ENCODE measurements at places on chromosomes 5 and 9.

- DNase-seq: no peak
Observed at GRCh38 chr5:177307544-177308363, 3.9 kb downstream of the MXD3 start.

DNA sequence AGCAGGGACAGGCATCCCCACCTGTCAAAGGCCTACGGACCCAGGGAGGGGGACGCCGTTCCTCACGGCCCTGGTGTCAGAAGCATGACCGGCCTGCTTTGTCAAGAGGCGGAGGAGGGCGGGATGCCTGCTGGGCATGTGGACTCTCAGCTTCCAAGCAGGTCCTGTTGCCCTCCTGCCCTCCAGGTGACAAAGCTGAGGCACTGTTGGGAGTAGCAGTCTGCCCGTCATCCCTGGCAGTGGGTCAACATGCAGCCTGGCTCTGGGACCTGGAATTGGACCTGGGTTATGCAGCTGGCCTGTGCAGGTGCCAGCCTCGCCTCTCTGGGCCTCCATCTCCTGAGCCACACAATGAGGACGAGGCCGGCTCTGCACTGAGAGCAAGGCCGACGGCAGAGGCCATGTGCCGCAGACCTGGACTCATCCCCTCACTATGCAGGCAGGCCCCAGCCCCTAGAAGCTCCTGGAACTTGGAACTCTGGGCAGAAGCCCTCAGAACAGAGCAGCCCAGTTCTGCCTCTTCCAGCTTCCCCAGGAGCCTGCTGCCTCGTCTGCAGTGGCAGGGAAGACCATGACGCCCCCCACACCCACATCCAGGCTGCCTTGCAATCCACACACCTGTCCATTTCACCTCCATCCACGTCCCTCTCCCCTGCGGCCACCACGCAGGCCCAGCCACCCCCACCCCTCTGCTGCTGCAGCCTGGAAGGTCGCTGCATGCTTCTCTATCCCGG, 20.8 kb upstream of the FCN1 start:
- no peak for DNase-seq

- DNase-seq: no peak
Observed at GRCh38 chr5:160792281-160792680, 59.7 kb downstream of the ATP10B start.

GRCh38 chr5:72645064-72645846, 138.0 kb upstream of the ZNF366 start:
- DNase-seq: no peak

DNA sequence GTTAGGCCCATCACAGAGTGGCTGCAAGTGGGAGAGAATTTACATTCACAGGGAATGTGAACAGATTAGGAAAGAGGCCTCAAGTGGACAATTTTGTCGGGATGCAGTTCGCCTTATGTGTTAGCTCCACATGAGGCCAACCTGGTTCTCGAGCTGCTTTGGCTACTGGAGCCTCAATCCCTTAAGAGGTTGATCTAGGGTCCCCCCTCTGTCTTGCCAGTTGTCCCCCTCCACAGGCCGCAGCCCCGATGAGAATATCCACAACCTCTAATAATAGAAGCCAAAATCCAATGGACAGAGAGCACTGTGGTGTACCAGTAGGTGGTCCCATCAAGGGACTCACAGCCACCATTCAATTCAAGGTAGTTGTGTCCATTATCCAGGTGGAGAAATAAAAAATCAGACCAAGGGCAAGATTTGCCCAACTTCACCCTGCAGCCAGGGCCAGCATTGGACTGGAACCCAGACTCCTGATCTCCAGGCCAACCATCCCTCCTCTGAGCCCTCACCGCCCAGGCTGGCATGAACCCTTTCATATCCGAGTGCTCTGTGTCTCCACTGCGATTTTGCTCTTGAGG, 1.7 kb upstream of the COL15A1 start:
- no peak for DNase-seq

DNA sequence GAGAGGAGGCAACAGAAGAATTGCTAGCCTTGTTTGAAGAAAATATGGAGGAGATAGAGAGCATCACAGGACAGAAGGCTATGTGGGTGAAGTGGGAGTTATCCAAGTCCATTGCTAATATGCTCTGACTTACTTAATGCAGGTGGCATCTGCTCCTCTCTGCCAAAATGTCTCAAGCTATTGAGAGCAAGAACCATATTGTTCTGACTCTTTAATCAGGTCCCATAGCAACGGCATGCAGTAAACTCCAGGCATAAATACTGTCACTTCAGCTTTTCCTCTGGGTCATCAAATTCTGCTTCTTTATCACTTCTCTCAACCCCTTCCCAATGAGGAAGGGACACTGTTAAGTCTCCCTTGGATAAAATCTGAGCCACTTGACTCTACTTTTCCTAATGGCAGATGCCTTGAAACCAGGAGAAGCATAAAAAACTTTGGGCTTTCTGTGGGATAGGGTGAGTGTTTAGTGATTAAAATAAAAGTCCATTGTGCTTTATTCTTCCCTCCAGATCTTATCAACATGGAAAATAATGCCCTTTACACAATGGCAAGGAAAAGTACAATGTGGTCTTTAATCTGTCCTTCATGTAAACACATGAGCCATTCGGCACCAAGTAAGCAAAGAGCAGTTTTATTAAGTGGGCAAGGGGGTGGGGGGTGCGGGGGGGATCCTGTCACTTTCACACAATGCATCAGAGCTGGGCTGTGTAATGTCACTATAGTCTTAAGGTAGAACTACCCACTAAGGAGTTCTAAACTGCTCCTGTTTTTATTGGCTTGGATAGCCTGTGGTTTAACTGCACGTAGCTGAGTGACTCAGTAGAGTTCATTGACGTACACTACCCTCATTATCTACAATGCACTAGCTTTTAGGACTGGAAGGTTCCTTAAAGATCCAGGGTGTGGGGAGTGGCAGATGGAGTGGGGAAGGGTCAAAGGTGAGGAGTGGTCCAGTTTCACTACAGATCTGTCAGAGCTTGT, 71.0 kb upstream of the TARS1 start:
- DNase-seq: no peak

- DNase-seq: no peak
Observed at GRCh38 chr5:152466085-152466745, 61.1 kb upstream of the NMUR2 start.

- DNase-seq: no peak
Observed at GRCh38 chr5:122295138-122295537, 16.9 kb upstream of the SNCAIP start.

DNA sequence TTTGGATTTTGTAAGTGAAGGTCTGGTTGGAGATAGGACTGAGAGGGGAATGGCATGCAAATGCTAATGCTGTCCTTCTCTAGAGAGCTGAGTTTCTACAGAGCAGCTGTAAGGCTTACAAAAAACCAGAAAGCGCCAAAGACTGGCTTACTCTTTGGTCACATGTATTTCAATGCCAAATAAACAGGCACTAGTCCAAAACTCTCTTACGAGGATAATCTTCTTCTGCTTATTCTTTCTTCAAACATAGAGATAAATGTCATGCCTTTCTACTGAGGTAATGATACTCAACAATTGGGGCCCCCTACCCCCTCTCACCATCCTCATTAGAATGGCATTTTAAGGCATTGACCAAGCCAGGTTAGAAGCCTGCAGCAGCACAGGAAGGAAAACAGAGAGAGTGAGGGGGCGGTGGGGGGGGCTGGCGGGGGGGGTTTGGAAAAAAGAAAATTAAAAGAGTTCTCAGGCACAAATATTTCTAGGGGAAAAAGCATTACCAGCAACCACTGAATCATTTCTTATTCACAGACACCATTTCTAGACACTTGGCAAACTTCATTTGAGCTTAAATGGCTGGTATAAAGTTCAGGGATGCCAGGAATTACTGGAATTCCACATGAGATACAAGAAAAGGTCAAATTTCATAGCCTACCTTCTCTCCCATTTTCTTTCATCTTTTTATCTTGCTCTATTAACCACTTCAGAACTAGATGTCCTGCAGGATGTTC, 34.0 kb downstream of the PUM3 start:
- DNase-seq: no peak

DNA sequence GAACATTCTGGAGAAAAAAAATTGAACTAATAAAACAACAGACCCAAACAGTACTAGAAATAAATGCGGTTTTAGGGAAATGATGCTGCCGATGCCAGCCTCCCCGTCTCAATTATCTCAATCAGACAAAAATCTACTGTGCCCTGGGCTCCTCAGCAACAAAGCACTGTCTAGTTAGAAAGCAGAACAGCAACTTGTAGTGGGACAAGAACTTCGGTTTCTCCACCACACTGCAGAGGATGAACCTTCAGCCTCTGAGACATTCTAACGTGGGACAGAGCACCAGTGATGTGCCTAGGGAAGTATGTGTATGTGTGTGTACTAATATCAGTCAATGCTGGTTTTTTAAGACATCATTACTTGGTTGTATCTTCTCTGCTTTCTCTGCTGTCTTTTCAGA, 11.1 kb upstream of the CAST start:
- no peak for DNase-seq

DNA sequence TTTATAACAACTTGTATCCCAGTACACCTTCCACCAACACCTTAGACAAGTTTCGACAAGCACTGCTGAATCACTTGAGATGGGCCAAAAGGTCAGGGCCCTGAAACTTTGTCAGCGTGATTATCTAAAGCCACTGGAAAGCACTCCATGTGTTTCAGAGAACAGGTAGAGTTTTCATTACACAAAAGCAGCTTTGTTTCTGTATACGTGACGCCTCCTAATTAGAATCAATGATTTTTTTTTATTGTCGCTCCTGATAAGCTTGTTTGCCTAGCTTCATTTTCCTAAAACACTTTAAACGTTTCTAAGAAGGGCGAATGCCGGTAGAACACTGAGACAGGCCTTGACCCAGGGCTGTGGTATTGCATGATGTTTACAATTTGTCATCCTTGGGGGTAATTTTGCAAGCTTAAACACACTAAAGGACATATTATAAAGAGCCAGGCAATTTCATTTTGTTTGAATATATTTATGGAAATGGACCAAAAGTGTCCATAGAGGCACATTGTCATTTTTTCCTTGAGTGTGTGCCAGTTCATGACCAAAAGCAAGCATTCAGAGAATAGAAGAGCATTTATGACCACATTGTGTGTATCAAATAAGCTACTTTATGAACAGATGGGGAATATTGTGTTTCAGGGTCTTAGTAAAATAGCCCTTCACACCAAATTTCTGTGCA, 193.6 kb downstream of the GLIS3 start:
- no peak for DNase-seq

DNA sequence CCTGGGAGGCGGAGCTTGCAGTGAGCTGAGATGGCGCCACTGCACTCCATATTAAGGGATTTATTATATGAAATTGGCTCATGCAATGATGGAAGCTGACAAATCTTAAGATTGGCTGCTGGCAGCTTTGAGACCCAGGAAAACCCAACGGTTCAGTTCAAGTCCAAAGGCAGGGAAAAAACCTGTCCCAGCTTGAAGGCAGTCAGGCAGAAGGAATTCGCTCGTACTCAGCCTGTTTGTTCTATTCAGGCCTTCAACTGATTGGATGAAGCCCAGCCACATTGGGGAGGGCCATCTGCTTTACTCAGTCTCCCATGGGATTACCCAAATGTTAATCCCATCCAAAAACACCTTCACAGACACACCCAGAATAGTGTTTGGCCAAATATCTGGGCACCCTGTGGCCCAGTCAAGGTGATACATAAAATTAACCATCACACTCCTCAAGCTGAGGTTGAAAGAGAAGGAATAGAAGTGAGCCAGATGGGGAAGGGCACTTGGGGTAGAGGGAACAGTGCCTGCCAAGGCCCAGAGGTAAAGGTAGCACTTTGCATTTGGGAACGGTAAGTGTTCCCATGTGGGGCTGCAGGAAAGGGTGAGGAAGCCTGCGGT, 8.5 kb upstream of the ORM1 start:
- no peak for DNase-seq

DNA sequence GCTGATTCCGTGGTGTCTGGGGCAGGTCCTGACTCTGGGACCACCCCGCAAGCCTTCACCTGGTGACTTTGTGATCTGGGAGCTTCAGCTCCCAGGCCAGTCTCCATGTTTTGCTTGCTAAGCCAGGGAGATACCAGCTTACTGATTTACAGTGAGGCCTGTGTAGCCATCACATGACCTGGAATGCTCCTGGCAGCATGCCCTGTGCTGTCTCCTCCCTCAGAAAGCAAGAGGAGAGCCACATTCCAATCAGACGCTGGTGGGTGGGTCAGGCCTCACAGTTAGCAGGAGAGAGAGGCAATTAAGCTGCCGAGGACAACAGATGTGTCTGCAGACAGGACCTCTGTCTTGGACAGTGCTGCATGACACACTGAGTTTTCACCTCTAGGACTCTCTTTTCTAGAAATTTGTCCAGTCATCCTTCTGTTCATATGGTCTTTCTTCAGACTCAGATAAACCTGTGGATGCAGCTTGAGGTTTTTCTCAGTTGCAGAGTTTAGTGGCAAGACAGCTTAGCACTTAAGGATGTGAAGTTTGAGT, 24.4 kb upstream of the GRPEL2 start:
- DNase-seq: no peak

- no peak for DNase-seq
Observed at GRCh38 chr9:92645041-92645440, 24.9 kb downstream of the IPPK start.

DNA sequence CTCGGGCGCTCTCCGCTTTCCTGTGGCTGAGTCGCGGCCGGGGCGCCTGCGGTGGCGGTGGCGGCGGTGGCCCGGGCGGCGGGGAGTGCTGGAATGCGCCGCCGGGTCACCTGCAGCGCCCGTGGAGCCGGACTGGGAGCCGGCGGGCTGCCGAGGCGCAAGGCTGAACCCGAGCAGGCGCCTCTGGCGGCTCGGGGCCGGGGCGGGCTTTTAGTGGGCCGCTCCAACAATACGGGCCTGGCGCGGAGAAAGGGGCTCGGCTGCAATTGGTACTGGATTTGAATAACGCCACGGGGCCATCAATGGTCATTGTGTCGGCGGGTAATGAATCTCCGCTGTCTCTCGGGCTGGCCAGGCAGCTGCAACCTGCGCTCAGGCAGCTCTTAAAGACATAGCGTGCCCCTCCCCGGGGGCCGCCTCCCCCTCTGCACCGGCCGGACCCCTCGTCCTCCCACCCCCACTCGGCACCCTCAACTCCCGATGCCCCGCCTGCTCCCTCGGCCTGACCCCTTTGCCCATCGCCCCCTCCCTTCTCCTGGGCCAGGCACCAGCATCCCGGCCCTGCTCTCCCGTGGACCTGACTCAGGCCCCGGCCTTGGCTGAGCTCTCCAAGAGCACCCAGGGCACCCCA, 22.1 kb downstream of the URM1 start:
- DNase-seq: no peak

DNA sequence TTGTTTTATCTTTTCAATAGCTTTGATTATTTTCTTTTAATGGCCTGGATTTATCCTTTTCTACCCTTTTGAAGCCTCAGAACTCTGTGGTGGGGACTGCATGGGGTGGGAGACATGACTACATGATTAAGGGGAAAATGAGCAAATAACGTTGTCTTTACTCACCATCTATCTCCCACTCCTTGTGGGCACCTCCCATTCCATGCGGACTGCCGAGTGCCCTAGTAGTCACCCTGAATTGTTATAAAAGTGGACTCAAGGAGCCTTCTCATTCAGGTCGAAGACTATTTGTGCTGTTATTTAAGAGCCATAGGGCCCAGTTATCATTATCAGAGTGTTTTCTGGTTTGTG, 281.8 kb downstream of the MLLT3 start:
- DNase-seq: no peak

- no peak for DNase-seq
Observed at GRCh38 chr5:64806537-64806936, 37.8 kb downstream of the CWC27 start.
